Stimulated activated CD8-positive, alpha-beta memory T cell treated with anti-CD3 and anti-CD28 coated beads, Interleukin-7, amount 100 ng/mL, for 1 hour (primary cell): ENCODE measurements at places on chromosomes 3 and 15.

- DNase-seq: no peak
These were observed 96.6 kb downstream of the CEMIP start for GRCh38 chr15:80875568-80876347.

DNA sequence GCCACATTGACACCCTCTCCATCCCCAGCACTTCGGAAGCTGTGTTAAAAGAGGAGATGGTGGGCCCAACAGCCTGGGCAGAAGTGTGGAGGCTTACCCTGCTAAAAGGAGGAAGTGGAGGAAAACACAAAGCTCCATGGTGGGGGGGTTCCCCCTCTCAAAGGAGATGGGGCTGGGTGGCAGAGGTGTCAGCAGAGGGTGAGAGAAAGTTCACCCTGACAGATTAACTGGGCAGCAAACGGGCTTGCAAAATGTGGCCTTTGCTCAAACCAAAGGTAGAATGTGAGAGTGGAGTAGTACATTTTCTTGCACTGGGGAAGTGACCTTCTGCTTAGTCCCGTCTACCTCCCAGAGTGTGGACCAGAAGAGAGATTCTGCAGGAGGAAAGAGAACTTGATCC is 44.7 kb downstream of the MYO1E start:
- DNase-seq: no peak

- no peak for DNase-seq
These were observed 32.0 kb downstream of the DNAH12 start for GRCh38 chr3:57512166-57512565.

DNA sequence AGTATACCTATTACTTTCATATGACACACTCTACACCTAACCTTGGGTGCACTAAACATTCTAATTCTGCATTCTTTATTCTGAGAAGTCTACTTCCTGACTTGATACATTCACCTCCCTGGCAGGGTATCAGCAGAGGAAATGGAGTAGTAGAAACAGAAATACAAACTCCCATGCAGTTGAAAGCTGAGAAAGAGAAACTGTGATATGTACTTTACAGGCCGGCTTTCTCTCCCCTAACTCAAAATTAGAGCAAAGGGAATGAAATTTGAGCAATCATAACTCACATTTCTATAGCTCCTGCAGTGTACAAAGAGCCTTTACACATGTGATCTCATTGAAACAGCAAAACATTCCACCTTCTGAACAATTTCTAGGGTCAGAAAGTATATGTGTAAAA is 135.5 kb upstream of the COL8A1 start:
- no peak for DNase-seq

GRCh38 chr3:141341536-141341935 is 26.8 kb upstream of the ZBTB38 start:
- DNase-seq: no peak

DNA sequence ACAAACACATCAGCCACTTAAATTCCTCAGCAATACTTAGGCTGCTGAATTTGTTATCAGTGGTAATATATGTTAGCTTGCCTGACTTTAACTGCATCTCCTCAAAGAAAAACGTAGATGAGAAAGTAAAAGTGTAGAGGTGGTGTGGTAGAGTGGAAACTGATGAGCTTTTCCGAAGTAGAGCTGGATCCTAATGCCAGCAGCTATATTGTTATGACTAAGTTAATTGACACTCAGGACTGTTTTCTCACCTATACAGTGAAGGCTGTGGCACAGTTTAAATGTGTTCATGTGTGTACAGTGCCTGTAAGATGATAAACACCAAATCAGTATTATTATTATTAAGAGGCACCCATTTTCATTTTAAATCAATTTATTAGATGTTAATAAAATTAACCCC is 174.9 kb downstream of the TNIK start:
- DNase-seq: no peak

- no peak for DNase-seq
These were observed 3.6 kb downstream of the TAGLN3 start for GRCh38 chr3:112002096-112002971.

- DNase-seq: no peak
These were observed 134.3 kb downstream of the POLQ start for GRCh38 chr3:121411523-121411922.

- DNase-seq: no peak
These were observed 706 bp downstream of the CAV3 start for GRCh38 chr3:8734137-8734878.

DNA sequence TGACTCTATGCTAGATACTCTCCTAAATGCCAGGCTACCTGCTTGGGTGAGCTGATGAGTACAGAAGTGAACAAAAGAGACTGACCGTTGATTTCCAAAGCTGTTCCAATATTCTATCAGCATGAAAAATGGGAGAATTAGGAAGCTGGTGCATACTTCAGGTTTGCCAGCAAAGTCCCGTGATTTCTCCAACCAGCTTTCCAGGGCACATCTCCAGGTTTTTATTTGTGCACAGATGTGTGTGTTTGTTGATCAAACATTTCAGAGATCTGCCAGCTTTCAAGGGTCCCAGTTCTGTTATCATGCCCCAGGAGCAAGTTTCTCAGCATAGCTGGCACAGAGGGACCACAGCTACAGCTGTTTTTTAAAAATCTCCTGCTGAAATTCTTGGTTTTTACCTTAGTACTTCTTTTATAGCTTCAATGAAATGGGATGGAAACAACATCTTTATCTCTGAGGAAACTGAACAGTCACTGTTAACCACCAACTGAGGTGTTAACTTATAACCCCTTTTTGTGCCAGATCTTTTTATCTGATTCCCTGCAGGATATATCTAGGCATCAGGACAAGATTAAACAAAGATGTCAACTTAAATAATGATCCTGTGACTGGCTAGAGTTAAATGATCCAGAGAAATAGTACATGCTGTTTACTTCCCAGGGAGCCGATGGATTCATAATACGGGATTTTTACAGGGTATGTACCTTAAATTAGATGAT is 380.8 kb downstream of the GRM7 start:
- DNase-seq: no peak

DNA sequence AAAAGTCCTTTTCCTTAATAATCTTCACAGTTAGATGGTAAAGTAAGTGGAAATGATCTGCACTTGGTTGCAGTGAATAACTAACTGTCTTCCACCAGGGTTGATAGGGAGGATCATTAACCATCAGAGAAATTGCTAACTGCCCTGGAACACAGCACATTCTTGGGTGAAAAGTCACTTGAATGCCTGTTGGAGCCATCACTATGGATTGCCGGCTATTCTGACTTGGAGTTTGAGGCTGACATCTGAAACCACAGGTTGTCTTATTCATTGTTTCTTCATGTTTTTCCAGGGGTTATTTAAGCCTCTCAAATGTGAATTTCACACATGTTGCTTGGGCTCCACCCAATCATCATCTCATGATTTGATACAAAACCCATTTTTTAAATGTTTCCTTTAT is 901.4 kb downstream of the MCTP2 start:
- no peak for DNase-seq

DNA sequence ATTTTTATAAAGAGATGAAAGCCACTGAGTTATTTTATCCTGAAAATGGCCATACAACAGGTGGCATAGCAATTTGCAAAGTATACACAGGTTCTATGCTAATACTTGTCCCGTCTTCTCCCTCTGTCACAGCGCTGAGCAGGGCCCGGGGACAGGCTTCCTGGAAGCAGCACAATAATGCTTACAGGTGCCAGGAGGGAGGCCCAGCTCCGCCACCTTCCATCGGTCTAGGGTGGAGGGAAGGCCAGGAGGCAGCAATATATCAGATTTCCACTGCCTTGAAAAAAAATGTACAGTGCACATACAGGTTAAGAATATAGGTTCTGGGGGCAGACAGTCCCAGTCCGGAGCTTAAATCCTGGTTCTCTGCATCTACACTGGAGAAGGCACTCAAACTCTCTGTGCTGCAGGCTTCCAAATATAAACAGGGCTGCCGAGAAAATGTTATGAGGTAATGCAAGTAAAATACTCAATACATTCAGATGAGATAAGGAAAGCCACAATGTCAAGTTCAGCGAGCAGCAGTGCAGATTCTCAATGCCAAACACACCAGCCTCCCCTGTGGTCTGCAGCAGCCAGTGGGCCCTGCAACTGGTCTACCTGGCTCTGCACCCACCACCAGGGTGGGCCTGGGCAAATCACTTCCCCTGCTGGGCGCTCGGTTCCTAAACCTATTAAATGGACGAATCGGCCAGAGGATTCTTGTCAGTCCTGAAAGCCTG is 189.6 kb downstream of the XXYLT1 start:
- DNase-seq: no peak

GRCh38 chr15:49314716-49315115 is 108.3 kb upstream of the FGF7 start:
- DNase-seq: no peak

DNA sequence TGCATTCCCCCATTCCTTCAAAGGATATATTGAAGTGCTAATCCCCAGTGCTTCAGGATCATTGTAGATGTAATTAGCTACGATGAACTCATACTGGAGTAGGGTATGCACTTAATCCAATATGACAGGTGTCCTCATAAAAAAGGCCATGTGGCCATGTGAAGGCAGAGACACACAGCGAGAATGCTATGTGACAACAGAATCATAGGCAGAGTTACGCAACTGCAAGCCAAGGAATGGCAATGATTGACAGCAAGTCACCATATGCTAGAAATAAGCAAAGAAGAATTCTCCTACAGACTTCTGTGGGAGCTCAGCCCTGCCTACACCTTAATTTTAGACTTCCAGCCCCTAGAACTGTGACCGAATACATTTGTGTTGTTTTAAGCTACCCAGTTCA is 875.6 kb upstream of the ROBO1 start:
- no peak for DNase-seq

- no peak for DNase-seq
These were observed 108.6 kb upstream of the SMAD3 start for GRCh38 chr15:66956672-66957430.

- DNase-seq: no peak
These were observed 38.1 kb upstream of the SPPL2A start for GRCh38 chr15:50803479-50804180.

GRCh38 chr3:99647081-99647480 is 8.7 kb downstream of the COL8A1 start:
- no peak for DNase-seq

- no peak for DNase-seq
These were observed at the start of gene LOXL1 for GRCh38 chr15:73926219-73927002. LOXL1 (plus strand) TSS chr15:73926462; CDS start chr15:73926784, 322 bp downstream.

- DNase-seq: no peak
These were observed 26.6 kb upstream of the PLAAT1 start for GRCh38 chr3:193214445-193214844.

- DNase-seq: no peak
These were observed 78.4 kb downstream of the MME start for GRCh38 chr3:155158346-155159037.

DNA sequence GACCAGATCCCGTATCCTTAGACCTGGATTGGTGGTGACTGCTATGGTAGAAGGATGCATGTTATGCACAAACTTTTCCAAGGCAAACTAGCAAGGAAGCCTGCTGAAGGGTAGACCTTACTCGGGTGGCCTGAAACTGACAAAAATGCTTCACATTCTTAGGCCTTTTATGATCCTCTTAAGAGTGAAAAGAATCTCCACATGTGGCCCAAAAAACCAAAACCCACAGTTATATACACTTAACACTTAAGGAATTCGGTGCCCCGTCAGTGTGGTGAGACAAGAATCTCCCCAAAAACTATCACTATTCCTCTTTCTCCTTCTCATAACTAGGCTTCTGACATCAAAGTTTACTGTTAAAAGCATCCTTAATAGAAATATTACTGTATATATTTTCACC is 130.1 kb upstream of the SOX2 start:
- DNase-seq: no peak

- DNase-seq: no peak
These were observed 63.9 kb downstream of the CGNL1 start for GRCh38 chr15:57440167-57440566.

DNA sequence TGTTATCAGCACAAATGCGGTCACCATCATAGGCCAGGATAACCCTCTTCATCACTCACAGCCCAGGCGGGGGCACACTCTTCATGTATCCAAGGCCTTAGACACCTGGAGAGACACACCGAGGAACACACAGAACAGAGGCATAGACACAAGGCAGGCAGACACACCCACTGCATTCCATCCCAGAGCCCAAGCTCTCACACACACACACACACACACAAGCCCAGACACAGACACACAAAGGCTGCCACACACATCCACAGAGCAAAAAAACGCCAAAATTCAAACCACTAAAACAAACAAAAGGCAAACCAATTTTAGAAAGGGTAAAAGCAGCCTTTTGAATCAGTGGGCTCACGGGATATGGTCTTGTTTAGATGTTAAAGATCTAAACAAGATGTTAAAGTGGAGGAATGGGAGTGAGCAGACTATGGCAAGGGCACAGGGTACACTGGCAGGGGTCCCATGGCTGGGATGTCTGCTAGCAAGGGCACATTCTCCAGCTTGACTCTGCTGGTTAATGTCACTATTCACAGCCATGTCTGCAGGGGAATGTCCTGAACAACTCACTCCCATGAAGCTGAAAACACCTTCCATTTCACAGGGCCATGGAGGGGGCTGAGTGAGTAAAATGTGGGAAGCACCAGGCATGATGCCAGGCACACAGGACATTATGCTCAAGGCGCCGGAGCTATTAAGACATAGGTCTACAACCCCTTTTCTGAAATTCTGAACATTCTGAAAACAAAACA is 14.9 kb upstream of the CRABP1 start:
- no peak for DNase-seq

DNA sequence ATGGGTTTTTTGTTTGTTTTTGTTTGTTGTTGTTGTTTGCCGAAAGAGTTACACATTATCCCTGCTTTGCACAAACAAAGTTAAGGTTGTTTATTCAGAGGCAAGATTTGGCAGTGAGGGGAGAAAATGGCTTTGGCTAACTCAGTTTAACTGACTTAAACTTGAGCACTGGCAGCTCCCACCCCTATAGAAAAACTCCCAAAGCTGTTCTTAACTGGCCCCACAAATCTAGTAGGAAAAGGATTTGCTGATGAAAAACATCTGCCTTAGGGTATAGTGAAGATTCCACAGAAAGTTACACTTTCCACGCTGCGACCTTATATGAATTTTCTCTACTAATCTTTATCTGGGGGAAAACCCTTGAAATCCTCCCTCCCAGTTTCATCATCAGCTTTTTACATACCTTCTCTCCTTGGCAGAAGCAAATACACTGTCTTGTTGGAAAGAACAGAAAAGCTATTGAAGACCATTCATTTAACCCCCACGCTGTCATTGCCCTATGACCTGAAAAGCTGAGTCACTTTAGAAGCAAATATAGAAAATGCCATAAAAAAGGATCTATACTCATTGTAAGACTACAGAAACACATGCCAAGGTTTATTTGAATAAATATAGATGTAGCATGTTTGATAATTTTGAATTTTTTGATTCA is 551.7 kb downstream of the NR2F2 start:
- DNase-seq: no peak

DNA sequence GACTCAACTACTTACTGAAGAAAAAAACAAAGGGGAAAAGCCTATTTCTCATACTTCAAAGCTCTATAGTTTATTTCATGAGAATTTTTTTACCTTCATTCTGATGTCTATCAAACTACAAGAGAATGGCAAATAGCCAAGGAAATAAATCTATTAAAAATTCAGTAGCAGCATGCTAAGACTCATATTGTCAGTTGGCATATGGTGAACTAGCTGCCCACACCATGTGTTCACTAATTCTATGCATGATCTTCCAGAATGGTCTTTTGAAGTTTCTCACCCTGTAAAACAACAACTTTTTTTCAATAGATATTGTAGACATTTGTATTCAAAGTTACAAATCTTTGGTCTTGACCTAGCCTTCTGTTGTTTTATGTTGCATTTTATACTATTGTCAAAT is 386.2 kb downstream of the RSL24D1 start:
- no peak for DNase-seq

GRCh38 chr3:139288266-139288821 is 55.5 kb upstream of the MRPS22 start:
- DNase-seq: no peak

- no peak for DNase-seq
These were observed 3.2 kb downstream of the PTPRG start for GRCh38 chr3:61564395-61565059.
